ENCODE measurements at places on chromosomes 2 and 18. TPM values are rescaled to one million over a fixed set of nuclear protein-coding genes. Genes with fewer than 3 reads are reported as not detected.
A peak's percentile ranks its signal among the peaks of the same experiment; 100 is the strongest.

DNA sequence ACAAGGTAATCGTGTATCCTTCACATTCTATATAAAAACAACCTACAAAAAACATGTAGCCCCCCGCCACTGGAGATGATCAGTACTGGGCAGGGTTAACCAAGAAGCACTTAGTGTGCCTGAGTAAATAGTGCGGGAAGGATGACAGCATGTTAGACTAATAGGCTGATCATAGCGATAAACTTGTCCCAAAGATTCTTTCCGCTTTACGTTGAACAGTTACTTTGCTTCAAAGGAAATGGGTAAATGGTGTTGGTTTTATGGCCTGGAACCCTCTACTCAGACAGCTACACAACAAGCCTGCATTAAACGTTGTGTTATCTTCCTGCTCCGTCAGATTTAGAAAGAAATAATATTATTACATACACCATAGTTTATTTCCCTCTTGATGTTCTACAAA is 67.7 kb downstream of the CTAGE1 start:
- no peak for ATAC-seq

GRCh38 chr2:133777574-133777960 is 209.3 kb upstream of the NCKAP5 start:
- ATAC-seq = no peak

Gene THSD7B
- 0.05 TPM for total RNA-seq

- ATAC-seq = no peak
Measured at GRCh38 chr2:74789271-74789670, 44.7 kb upstream of the HK2 start.

Gene SCTR
- total RNA-seq = not detected

DNA sequence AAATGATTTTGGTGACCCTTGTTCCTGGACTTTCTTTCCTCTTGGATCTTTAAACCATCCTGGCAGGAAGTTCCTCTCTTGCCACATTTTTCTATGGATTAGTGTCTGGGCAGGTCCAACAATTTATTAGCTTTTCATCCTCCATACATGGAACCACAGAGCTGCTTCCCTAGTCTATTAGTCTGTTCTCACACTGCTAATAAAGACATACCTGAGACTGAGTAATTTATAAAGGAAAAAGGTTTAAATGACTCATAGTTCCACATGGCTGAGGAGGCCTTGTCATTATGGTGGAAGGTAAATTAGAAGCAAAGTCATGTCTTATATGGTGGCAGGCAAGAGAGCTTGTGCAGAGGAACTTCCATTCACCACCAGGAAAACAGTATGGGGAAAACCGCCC is 122.9 kb downstream of the DDX1 start:
- ATAC-seq = no peak

Gene ACVR2A
- 2.5 TPM for total RNA-seq

Gene PTRHD1
- total RNA-seq = 30.0 TPM

Gene NEU2
- not detected for total RNA-seq

Gene SFT2D3
- total RNA-seq = 2.5 TPM

DNA sequence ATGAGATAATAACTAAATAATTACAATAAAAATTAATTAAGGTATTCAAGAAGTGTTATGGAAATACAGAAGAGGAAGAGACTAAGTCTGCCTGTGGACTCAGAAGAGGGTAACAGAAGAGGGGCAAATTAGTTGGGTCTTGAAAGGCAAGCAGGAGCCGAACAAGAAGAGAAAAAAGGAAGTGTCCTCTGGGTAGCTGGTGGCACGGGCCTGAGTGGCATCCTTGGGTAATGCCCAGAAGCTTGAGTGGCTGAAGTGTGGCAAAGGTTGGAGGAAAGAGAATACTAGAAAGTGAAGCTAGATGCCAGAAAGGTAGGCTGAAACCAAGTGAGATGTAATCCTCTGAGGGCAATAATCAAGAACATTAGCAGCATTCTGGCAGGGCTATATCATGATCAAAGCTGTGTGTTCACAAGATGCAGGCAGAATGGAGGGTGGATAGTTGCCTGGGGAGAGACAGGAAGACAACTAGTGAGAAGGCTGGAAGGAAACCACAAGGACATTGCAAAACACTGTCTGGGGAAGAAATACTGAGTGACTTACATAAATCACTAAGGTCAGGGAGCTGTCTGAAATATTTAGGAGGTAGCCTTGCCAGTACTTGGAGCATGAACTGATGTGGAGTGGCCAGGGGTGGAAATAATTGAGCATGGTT is 16.2 kb downstream of the DOCK10 start:
- peak; percentile 25 for ATAC-seq

Gene HSBP1L1
- 9.2 TPM for total RNA-seq

GRCh38 chr2:233480490-233481202 is 85.9 kb downstream of the USP40 start:
- ATAC-seq = no peak

DNA sequence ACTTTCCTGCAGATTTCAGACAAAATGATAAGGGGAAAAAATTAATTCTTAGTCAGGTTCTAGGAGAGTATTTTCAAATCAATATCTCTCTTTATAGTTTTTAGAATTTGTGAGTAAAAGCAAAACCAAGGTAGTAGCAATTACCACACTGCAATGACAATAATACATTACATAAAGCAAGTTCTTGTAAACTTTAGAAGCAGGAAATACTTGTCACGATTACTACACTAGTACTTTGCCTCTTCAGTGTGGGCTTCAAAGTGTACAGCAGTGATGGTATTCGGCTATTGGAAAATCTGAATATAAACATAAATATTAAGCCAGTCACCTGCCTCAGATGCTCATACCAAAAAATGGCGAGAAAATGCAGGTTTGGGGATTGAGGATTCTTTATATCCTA is 81.0 kb downstream of the ALPK2 start:
- ATAC-seq = peak; percentile 66

- no peak for ATAC-seq
Measured at GRCh38 chr2:167054881-167055280, 166.6 kb downstream of the XIRP2 start.

DNA sequence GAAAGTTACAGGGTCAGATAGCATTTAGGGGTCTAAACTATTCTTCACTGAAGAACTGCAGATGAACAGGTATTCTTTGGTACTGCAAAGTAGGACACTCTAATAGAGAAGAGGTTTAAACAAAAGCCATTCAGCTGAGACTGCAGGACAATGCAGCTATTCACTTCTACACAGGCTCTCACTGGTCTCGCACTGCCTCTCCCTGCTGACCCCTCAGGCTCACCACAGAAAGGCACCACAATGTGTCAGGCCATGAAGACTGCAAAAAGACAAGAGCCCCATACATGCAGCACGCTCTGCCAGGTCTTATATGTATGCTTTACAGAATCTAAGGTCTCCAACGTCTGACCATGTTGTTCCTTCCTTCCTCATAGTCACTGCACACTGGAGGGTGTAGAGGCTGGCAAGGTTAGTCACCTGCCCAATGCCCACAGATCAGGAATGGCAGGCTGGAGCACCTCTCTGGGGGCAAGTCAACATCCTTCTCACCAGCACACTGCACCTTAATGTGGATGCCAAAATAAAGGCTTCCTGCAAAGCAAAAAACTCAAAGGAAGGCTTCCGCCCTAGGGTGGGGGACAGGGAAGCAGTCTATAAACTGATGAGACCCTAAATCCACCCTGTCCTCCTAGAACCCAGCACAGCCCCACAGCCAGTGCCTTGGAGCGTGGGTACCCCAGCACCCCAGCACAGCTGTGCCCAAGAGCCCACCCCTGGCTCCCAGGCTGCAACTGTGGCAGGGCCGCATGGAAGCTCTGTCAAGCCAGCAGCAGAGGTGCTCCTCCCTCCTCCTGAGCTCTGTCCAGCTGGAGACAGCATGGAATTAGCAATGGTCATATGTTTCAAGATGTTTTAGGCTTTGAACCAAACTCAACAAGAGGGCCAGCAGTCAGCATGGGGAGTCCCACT is 10.7 kb upstream of the RNU4ATAC start:
- ATAC-seq = no peak

GRCh38 chr2:13714466-13714865 is 918.1 kb upstream of the LRATD1 start:
- no peak for ATAC-seq

Gene SULT1C2
- total RNA-seq = not detected

Gene SPP2
- total RNA-seq = not detected

GRCh38 chr2:239028253-239028619 is 180.4 kb downstream of the TWIST2 start:
- no peak for ATAC-seq

- ATAC-seq = peak; percentile 44
Measured at GRCh38 chr2:203533676-203534591, 1.2 kb downstream of the RAPH1 start.

GRCh38 chr2:35462226-35462998 is 893.2 kb upstream of the CRIM1 start:
- no peak for ATAC-seq

GRCh38 chr2:206028101-206028500 is 57.9 kb downstream of the INO80D start:
- ATAC-seq = no peak

- no peak for ATAC-seq
Measured at GRCh38 chr18:48580782-48581181, 42.0 kb downstream of the CTIF start.

- ATAC-seq = no peak
Measured at GRCh38 chr2:69582582-69583176, 60.9 kb downstream of the AAK1 start.

Gene CRYGC
- not detected for total RNA-seq

Gene CPS1
- 1.3 TPM for total RNA-seq

Gene HDHD2
- total RNA-seq = 24.5 TPM

GRCh38 chr2:157789933-157790511 is 86.1 kb downstream of the ACVR1 start:
- ATAC-seq = peak; percentile 44

- no peak for ATAC-seq
Measured at GRCh38 chr2:230812033-230812432, 52.7 kb upstream of the ITM2C start.

- no peak for ATAC-seq
Measured at GRCh38 chr2:216696751-216697560, 1.6 kb upstream of the IGFBP5 start.

DNA sequence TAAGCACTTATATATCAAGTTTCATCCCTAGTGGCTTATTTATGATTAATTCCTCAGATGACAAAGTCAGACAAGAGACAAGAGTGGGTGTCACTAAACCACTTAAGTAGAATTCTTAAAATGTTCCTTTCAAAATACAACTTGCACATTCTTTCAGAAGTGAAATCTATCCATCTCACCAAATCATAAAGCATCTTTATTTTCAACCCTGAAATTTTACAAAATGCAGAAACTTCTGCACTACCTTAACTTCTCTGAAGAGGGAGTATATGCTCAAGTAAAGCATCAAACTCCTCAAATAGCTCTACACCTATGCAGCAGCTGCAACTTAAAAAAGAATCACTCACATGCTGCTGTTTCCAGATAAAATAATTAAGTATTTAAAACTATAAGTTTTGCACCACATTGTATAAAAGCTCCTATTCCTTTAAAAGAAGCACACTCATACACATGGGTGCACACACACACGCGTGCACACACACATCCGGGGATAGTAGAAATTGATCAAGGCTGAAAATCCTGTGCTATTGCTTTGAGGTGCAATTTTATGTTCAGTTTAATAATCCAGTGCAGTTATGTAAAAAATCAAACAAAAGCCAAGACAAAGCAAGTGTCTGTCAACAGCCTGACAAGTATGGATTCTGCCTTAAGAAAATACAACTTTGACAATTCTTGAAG is 244.5 kb downstream of the TCF4 start:
- no peak for ATAC-seq

Gene FAM124B
- 1.1 TPM for total RNA-seq

- ATAC-seq = peak; percentile 79
Measured at GRCh38 chr2:101718993-101719571, 21.6 kb downstream of the MAP4K4 start.

Gene GALR1
- not detected for total RNA-seq

- no peak for ATAC-seq
Measured at GRCh38 chr2:28607730-28608499, 112.1 kb downstream of the PLB1 start.

Gene POMC
- total RNA-seq = 6.1 TPM

DNA sequence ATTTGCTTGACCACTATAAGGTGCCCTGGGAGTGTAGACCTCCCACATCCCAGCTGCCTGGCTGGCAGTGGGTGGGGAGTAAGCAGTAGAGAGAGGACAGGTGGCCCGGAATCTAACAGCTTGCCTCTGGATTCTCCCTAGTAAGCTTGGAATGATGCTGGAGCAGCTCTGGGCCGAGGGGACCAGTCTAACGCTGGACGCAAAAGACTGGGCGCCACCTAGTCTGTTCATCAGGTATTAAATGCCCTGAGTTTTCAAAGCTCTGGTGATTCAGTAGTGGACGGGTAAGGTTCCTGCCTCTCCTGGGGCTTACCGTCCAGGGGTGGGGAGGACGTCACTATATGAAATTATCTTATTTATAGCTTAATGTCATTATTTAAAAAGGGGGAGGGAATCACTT is 648 bp upstream of the LYPD6B start:
- ATAC-seq = no peak

GRCh38 chr2:64128943-64129391 is 15.3 kb downstream of the PELI1 start:
- peak; percentile 54 for ATAC-seq

GRCh38 chr2:238835726-238836301 is 12.1 kb upstream of the TWIST2 start:
- no peak for ATAC-seq

Gene CAPN14
- 0.67 TPM for total RNA-seq
